Calu3 (cell line): ENCODE measurements at places on chromosomes 7 and 10.
A peak's percentile ranks its signal among the peaks of the same experiment; 100 is the strongest.

GRCh38 chr7:47283497-47284131 is 298.3 kb downstream of the TNS3 start:
- DNase-seq: peak; percentile 92

GRCh38 chr7:146146831-146147486 is 30.4 kb downstream of the CNTNAP2 start:
- no peak for DNase-seq

- DNase-seq: no peak
Observed at GRCh38 chr10:64316416-64316815, 795.2 kb downstream of the REEP3 start.

- no peak for DNase-seq
Observed at GRCh38 chr10:15387021-15387420, 15.9 kb upstream of the FAM171A1 start.

DNA sequence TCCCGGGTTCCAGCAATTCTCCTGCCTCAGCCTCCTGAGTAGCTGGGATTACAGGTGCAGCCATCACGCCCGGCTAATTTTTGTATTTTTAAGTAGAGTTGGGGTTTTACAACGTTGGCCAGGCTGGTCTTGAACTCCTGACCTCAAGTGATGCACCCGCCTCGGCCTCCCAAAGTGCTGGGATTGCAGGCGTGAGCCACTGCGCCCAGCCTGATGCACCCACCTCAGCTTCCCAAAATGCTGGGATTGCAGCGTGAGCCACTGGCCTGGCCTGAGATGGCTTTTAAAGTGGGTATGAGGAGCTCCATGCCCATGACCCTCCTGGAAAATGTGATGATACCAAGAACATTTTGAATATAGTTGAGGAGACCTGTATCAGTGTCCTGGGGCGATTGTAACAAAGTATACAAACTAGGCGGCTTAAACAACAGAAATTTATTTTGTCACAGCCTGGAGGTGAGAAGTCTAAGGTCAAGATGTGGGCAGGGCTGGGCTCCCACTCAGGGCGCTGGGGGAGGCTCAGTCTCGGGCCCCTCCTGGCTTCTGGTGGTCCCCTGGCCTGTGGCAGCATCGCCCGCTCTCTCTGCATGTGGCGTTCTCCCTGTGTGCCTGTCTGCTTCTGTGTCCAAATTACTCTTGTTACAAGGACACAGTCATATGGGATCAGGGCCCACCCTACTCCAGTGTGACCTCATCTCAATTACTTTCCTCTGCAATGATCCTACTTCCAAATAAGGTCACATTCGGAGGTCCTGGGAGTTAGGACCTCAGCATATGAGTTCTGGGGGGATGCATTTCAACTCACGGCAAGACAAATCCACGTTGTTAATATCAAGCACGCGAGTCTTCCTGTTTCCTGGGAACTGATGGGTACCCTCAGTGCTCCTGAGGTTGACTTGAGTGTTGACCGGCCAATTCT is 108.8 kb downstream of the ACTR3B start:
- no peak for DNase-seq

- DNase-seq: no peak
Observed at GRCh38 chr10:111338805-111339204, 262.0 kb downstream of the ADRA2A start.

GRCh38 chr10:62464308-62464707 is 90.1 kb downstream of the ZNF365 start:
- no peak for DNase-seq

- DNase-seq: no peak
Observed at GRCh38 chr7:41730668-41731067, 27.8 kb upstream of the INHBA start.

DNA sequence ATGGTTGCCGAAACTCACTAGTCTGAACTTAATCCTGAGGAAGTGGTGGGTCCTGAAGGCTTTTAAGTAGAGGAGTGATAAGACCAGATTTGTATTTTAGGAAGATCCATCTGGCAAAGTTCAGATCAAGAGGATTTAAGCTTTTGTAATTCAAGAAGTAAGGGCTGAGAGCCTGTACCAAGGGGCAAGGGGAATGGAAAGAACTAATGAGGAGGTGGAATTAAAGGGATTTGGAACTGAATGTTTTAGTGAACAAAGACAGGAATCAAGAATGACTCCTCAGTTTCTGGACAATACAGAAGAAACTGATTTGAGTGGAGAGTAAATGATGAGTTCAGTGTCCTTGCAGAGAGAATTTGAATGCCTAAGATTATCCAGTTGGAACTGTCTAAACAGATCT is 249.0 kb downstream of the C7orf25 start:
- DNase-seq: no peak

DNA sequence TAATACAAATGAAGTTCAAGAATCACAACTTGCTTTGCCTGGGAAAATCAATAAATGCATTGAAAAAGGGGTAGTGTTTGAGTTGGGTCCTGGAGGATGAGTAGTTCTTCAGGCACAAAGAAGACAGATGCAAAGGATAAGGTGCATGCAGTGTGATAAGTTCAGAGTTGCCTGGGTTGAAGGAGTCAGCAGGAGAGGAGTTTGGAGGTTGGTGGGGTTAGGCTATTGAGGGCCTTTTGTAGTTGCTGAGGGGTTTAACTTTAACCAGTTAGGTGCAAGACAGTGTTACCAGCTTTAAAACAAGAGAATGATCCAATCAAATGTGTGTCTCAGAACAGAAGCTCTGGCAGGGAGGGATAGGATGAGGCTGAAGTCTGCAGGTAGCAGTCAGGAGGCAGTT is 44.3 kb upstream of the GLCCI1 start:
- DNase-seq: no peak

GRCh38 chr10:5732141-5732540 is 47.5 kb downstream of the TASOR2 start:
- DNase-seq: no peak

- no peak for DNase-seq
Observed at GRCh38 chr7:115033917-115034459, 112.1 kb downstream of the MDFIC start.

GRCh38 chr7:152313831-152314604 is 121.8 kb downstream of the KMT2C start:
- DNase-seq: peak; percentile 54

GRCh38 chr7:2546776-2547586 is 8.3 kb downstream of the BRAT1 start:
- DNase-seq: no peak

DNA sequence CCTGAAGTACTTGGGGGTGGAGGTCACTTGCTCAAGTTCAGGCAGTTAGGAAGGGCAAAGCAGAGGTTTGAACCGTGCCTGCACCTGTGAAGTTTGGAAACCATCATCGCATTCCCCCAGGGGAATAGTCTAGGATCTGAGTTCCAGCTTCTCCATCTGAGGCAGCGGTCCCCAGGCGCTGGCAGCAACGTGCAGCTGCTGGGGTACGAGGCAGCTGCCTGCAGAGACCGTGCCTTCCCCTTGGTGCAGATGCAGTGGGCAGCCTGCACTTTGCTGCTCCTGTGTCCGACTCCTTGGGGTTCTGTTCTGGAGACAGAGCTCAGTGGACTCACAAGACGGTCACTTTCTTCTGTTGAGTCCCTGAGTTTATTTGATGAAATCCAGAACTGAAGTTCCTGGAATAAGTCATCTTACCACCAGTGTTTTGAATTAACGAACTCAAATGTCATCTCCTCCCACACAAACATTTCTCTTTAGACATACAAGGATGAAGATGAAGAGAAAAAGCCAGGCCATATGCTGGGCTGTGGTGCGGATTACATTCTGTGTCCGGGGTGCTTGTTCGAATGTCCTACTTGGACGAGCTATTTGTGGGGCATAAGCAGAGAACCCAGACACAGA is 19.9 kb upstream of the GIMAP8 start:
- DNase-seq: no peak

- peak; percentile 23 for DNase-seq
Observed at GRCh38 chr7:2886391-2886790, 42.3 kb upstream of the GNA12 start.

GRCh38 chr7:99079104-99079503 is 64.8 kb downstream of the SMURF1 start:
- DNase-seq: no peak

DNA sequence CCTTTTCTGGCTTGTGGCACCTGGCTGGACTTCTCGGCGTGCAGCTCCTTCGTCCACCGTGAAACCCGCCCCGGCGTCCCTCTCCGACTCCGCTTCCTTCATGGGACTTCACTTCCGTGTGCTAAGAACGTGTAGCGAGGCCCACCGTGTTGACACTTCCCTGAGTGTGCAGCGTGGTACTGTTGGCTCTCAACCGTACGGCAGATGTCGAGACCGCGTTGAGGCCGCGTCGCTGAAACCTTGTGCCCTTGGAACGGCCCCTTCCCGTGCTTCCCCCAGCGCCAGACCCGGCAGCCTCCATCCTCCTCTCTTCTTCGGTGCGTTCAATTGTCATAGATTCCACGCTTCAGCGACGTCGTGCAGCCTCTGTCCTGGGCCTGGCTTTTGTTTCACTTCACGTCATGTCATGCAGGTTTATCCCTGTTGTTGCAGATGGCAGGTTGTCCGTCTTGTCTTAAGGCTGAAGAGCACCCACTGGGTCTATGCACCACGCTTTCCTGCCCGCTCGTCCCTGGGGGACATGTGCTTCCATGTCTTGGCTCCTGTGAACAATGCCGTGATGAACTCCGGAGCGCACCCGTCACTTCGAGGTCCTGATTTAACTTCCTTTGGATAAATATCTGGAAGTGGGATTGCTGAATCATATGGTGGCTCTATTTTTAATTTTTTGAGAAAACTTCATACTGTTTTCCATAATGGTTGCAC is 465.3 kb downstream of the DNAJB6 start:
- DNase-seq: no peak

GRCh38 chr7:111499027-111499426 is 63.3 kb downstream of the IMMP2L start:
- peak; percentile 27 for DNase-seq

DNA sequence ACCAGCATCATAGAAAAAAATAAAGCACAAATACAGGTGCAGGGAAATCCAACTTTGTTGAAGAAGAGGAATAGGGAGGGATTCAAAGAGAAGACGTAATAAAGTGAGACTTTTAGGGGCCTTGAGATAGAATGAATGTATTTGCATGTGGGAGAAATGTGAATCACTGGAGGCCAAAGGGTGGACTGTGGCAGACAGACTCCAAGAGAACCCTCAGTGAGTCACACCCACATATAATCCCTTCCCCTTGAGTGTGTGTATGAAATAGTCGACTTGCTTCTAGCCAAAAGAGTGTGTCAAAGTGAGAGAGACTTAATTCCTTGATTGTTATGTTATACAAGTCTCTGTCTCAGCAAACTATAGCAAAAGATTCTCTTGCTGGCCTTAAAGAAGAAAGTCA is 101.3 kb upstream of the GHITM start:
- DNase-seq: no peak

GRCh38 chr7:110962826-110963225 is 128.1 kb upstream of the LRRN3 start:
- no peak for DNase-seq

GRCh38 chr10:100759331-100759730 is 13.9 kb downstream of the PAX2 start:
- peak; percentile 16 for DNase-seq

- DNase-seq: no peak
Observed at GRCh38 chr7:2726316-2727018, 38.5 kb downstream of the AMZ1 start.

- DNase-seq: no peak
Observed at GRCh38 chr10:53469383-53469782, 696.8 kb upstream of the MBL2 start.

GRCh38 chr10:112389271-112389822 is 15.4 kb downstream of the ACSL5 start:
- peak; percentile 62 for DNase-seq

DNA sequence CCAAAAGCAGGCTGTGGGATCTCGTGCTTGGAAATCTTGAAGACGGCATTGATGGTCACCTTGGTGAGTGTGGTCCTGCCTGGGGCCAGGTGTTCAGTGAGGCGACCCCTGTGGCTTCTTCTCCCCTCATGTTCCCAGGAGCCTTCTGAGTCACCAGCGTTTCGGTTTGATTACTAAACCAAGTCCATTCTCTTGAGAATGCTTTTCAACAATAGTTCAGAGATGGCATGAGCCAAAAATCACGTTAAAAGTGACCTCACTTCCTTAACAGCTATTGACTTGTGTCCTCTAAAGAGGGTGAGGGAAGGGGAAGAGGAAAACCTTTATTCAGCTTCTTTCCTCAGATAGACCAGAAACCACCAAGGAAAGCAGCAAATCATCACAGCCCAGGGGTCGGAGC is 315.2 kb downstream of the GATA3 start:
- DNase-seq: no peak

- DNase-seq: no peak
Observed at GRCh38 chr10:79335094-79335469, 12.2 kb upstream of the PPIF start.

GRCh38 chr10:62059217-62059920 is 157.9 kb downstream of the ARID5B start:
- DNase-seq: no peak

- no peak for DNase-seq
Observed at GRCh38 chr7:134694299-134694698, 47.6 kb downstream of the BPGM start.

- DNase-seq: no peak
Observed at GRCh38 chr7:74365322-74366022, 76.3 kb downstream of the CLIP2 start.

GRCh38 chr10:34434119-34434594 is 380.9 kb downstream of the PARD3 start:
- no peak for DNase-seq
